ENCODE measurements at places on chromosomes 3 and 15.

- no peak for DNase-seq
Observed at GRCh38 chr15:48052946-48053345, 67.8 kb upstream of the SLC24A5 start.

- no peak for DNase-seq
Observed at GRCh38 chr3:23590424-23591273, 215.1 kb upstream of the UBE2E1 start.

DNA sequence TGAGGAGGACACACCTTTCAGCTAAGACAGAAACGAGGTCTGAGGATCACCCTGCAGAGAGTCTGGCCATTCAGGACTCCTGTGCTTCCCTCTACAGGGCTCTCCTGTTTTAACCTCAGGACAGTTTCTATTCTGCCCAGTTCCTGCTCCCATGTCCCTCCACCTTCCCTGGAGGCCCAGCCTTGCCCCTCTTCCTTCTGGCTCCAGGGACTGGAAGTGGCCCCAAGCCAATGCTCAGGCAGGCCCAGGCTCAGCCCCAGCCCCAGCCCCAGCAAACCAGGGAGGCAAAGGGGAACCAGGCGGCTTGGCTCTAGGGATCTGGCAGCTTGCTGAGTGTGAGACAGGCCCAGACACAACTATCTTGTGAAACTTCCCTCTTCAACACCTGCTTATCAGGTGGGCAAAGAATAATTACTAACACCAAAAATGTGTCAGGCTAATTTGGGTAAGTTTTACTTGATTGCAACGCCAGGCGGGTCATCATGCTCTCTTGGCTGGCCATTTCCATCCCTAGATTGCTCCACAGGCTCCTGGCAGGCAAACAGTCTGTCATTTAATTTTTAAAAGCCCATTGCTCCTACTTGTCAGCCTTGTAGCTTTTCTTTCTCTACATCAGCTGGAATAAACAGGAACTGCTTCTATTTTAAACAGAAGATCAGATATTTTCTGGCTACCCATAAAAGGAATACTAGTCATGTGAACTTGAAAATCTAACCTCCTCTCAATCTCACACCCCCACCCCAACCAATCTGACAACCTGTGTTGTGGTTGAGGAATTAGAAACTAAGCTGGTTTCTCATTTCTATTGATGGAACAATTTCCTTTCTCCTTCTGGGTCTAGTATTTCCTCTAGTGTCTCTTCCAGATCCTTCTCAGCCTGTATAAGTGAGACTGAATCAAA, 33.5 kb downstream of the UPK1B start:
- DNase-seq, result no peak

DNA sequence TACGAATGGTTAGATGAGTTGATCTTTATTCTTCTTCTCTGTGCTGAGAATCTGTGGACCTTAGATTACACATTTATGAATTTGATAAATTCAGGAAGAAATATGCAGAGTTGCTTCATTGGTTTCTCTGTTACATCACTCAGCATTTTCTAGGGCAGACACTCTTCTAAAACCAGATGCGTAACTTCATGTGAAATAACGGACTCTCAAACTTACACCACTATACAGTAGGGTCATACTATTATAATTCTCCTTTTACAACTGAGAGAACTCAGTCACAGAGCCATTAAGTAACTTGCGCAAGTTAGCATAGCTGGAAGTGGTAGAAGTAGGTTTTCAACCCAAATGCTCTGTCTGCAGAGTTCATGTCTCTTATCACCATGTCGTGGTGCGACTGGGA, 5.7 kb downstream of the TMEM207 start:
- no peak for DNase-seq

DNA sequence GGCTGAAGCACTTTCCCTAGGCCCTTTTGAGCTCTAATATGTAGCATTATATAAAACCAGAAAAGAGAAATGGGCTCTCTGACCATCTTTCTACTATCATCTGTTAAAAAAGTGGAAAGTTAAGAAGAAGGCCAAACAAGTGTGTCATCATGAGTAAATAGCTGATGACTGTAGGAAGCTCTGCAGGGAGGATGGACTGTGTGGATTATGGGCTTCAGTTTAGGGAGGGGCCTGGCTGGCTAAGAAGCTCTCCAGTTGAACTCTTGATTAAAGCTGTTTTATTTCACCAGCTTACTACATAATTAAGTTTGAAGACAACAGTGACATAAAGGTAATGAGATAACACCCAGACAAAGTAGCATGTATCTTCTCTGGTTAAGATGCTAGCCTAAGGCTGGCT, 30.6 kb downstream of the INTS14 start:
- DNase-seq, result no peak

DNA sequence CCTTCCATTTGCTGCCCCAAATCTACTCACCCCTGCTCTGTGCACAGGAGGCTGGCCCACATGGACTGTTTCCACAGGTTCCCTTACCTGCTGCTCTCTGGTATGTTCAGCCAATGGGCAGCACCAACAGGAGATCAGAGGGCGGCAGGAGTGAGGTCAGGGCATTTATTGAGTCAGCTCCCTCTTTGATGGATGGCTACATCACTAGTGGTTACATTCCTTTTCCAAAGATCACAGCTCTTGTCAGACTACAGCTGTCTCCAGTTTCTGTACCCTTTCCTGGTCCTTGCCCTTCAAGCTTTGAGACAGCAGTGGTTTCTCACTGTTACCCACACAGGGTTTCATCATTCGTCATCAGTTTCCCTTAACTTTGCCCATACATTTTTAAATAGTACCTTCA, 325.1 kb downstream of the SUCLG2 start:
- DNase-seq, result no peak

DNA sequence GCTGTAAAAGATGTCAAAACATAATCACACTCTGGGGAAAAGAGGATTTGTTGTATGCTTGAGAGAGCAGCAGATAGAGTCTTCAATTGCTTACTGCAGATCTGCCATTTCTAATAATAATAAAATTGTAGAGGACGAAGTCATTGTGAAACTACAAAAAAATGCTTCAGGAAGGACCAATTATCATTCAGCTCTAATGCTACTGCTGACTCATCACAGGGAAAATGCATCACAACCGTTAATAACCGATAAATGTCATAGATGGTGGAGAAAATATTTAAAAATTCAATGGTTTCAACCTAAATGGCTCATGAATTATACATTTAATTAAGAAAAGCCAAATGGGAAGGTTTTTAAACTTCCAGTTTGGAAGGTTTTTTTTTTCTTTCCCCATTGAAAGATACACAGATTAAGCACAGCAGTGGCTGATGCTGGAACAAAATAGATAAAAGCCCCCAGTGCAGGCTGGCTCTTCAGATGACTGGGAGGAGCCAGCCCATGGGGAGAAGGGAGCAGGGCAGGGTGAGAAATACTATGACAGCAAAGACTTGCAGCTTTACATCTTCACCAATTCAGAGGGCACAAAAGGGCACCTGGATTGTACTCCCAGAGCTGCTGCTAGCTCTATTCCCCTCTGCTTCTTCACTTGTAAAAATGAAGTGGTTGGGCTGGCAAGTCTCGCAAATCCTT, 196.1 kb downstream of the CNTN6 start:
- DNase-seq, result no peak

DNA sequence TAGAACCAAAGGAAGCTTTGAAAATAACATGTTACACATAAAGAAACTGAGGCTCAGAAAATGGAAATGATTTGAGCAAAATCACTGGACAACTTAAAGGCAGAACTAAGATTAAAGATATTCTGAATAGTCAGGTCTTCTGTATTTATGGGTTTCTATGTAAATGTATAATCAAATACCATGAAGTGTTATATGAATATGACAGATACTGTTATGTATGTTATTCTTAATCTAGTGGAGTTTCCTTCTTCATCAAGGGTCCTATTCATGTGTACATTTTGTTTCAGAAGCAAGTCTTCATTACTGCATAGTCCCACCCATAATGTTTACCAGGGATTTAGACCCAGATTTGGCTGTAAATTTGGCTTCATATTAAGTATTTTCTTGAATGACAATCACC, 470.9 kb upstream of the TPRG1 start:
- no peak for DNase-seq

DNA sequence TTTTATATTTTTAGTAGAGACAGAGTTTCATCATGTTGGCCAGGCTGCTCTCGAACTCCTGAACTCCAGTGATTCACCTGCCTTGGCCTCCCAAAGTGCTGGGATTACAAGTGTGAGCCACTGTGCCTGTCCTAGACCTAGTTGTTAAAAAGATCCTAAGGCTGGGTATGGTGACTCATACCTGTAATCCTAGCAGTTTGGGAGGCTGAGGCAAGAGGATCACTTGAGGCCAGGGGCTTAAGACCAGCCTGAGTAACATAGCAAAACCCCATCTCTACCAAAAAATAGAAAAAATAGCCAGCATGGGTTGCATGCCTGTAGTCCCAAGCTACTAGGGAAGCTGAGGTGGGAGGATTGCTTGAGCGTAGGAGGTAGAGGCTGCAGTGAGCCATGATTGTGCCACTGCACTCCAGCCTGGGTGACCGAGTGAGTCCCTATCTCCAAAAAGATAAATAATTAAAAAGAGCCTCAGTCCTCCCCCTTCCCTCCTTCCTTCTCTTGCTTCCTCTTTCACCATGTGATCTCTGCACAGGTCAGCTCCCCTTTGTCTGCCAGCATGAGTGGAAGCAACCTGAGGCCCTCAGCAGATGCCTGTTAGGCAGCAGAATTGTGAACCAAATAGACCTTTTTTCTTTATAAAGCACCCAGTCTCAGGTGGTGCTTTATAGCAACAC, 9.8 kb upstream of the FNDC3B start:
- DNase-seq, result no peak

- no peak for DNase-seq
Observed at GRCh38 chr15:49492830-49493229, 69.8 kb downstream of the FGF7 start.

DNA sequence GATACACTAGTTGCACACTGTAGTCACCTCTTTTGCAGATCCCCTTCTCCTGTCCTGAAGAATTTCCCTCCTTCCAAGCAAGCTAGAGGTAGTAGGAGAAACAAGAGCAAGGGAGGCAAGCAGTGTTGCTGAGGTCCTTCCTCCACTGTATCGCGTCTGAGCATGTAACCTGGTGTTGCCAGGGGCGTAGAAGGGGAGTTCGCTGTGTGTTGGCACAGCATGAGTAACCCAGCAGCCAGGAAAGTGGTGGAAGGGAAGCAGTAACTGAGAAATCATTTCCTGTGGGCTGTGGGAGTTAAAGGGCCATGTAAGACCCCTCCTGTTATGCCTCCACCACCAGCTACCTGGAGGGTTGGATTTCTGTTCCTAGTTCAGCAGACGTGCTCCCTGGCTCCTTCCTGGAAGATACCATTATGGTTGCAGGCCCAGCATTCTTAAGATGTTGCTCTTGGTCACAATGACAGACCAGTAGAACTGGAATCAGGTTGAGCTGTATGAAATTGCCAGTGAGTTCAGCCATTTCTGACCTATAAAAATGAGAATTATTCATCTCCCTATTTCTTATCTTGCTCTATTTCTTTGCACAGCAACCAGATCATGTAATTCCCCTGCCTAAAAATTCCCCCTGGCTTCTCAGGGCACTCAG, 215.3 kb upstream of the TOPAZ1 start:
- DNase-seq, result no peak

DNA sequence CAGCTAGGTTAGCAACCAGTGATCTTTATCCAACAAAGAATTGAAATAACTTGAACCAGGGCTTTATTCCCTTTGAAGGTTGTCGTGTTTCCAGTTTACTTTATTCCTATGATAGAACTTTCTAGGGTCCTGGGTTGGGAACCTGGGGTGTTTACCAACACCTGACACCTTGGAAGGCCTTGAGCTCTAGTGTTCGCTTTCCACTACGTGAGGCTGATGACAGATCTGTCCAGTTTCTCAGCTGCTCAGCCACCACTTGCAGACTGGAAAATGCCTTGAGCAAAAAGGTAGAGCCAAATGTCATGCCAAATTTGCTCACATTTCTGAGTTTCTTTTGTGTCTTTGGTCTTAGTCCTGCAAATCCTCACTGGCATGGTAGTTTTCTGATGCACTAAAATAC, 227.2 kb downstream of the ADAMTSL3 start:
- DNase-seq, result no peak

DNA sequence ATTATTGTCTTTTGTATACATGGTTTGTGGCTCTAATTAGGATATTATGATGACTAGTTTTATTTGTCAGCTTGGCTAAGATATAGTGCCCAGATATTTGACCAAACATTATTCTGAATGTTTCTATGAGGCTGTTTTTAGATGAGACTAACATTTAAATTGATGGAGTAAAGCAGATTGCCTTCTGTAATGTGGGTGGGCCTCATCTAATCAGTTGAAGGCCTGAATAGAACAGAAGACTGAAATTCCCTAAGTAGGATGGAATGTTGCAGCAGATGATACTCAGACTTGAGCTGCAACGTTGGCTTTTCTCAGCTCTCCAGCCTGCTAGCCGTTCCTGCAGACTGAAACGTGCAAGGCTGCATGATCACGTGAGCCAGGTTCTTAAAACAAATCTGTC, 546.5 kb downstream of the EDEM1 start:
- DNase-seq, result no peak

DNA sequence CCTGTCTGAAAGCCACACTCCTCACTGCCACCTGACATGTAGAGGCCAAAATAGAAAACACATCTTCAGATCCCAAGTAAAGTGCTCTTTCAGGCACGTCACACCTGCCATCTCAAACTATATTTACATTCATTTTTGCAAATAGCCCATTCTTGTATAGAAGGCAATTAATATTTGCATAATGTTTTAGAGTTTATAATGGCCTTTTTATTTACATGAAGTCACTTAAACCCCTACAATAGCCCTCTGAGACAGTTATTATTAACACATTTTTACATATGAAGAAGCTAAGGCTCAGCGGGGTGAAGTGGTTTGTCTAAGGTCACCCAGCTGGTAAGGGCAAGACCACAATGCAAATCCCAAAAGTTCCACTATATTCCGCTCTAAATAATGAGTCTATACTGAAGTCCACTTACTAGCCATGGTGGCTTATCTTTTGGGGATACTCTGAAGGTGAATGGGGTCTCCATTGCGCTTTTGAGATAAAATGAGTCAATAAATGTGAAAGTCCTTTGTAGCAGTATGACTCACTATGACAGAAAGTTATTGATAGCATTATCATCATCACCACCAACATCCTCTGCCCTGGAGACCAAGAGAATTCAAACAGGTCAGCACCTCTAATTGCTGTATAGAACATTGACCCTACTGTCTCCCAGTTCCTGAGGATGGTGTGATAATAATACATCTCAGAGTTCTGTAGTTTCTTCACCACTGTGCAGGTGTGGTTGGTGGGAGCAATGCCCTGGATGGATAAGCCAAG, 155.9 kb upstream of the BCL6 start:
- no peak for DNase-seq

DNA sequence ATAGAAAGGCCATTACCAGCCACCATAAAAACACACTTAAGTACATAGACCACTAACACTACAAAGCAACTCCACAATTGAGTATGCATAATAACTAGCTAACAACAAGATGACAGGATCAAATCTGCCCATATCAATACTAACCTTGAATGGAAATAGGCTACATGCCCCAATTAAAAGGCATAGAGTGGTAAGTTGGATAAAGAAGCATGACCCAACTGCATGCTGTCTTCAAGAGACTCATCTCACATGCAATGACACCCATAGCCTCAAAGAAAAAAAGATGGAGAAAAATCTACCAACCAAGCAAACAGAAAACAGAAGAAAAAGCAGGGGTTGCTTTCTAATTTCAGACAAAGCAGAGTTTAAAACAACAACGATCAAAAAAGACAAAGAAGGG, 218.7 kb downstream of the ISL2 start:
- no peak for DNase-seq
